ENCODE measurements at places on chromosomes 6 and 20.
A peak's percentile ranks its signal among the peaks of the same experiment; 100 is the strongest.

GRCh38 chr20:53623454-53624211 lies 30.0 kb upstream of the ZNF217 start:
- peak; percentile 62 for DNase-seq

DNA sequence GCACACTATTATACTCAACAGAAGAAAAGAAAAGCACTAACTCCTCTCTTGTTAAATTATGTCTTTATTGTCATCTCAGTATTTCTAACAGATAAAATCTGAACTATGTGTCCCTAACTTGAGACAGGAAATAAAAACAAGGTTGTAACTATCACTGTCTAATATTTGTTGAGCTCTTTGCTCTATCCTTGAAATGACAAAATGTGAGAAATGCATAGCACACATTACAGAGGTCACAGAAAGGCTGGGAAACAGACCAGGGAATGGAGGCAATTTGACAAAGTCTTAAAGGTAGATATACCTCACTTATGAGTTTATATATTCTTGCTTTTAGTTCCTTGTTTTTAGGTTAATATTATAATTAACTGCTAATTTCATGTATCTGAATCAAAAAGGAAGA lies 102.4 kb upstream of the MAP7 start:
- DNase-seq, result no peak

GRCh38 chr20:24406750-24407149 lies 62.7 kb upstream of the SYNDIG1 start:
- no peak for DNase-seq

- no peak for DNase-seq
These were observed 57.5 kb downstream of the CYB5R4 start for GRCh38 chr6:83917001-83917400.

GRCh38 chr20:16057651-16058050 lies 515.6 kb downstream of the KIF16B start:
- DNase-seq, result no peak

GRCh38 chr6:124885171-124885570 lies 77.1 kb upstream of the RNF217 start:
- DNase-seq, result no peak

DNA sequence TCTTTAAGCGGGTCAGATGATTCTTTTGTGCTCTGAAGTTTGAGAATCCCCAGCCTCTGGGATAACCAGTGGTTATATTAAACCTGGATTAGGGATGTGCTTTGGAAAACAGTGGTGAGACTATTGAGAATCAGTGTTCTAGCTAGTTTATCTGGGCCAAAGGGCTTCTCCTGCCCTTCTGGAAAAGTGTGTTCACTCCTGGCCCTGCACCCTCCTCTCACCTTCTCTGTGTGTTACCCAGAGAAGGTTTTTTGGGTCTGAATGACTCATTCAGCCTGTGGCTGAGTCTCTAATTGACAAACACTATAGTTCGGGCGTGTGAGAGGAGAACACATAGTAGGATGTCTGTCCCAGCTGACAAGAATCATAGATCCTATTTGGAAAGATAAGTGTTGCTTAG lies 66.7 kb downstream of the LRRC1 start:
- DNase-seq, result no peak

GRCh38 chr6:25916789-25917490 lies 13.6 kb downstream of the SLC17A2 start:
- no peak for DNase-seq

- no peak for DNase-seq
These were observed 4.3 kb downstream of the HMGN3 start for GRCh38 chr6:79230149-79230548.

- no peak for DNase-seq
These were observed 55.9 kb downstream of the KCNQ5 start for GRCh38 chr6:72677740-72678139.

GRCh38 chr6:120103618-120104017 lies 754.1 kb upstream of the MAN1A1 start:
- DNase-seq, result no peak

DNA sequence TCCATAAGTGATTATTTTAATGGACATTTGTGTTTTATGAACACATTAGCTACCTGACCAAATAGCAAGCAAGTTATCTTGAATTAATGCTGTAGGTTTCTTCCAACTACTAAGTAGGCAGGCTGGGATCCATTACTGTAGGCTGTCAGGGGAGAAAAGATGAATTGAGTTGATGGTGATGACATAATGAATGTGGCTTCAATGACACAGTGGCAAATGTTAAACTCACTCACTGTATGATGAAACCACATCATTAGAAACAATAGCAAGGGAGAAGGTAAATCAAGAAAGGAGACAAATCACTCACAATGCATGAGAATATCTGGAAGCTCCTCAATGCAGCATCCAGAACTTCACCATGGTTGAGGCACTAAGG lies 529.7 kb upstream of the CITED2 start:
- no peak for DNase-seq

DNA sequence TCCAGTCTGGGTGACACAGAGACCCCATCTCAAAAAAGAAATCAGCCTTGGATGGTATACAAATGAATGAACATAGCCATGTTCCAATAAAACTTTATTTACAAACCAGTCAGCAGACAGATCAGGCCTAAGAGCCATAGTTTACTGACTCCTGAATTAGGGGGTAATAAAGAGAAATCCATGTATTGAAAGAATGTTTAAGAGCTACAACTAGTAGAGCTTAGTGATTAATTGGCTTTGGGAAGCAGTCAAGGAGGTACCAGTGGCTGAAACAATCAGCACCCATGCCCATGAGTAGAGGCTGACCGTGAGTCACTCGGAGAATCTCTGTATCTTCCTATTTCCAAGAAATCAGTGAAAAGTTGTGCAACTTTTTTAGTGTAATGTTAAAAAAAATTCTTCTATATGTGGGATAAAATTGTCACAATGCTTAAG lies 223.6 kb upstream of the RREB1 start:
- DNase-seq, result no peak

DNA sequence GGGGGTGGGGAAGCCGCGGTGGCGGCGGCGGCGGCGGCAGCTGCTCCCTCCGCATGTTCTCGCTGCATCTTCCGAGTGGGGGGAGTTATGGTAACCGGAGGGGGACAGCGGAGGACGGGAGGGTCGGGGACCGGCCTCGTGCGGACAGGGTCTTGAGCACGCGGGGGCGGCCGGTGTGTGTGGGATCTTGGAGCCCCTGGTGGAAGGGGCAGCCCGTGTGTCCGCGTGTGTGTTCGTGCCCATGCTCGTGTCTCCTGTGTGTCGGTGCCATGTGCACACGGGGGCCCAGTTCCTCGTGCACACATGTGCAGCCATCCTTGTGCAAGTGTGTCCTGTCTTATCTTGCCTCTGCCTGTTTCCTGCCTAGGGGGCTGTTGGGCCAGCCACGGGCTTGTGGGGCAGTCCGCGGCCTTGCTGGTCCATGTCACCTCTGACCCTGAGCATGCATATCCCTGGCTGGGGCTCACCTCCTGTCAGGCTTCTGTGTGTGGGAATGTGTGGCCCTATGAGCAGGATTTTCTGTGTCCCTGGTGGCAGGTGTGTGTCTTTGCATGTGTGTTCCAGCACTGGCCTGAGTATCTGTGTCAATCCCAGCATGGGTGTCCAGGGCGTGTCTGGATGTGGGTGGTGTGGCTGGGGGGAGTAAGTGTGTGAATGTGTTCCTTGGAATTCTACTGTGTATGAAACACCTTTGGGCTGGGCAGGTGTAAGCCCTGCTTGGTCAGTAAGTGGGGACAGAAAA lies 8.5 kb downstream of the SYNGAP1 start:
- no peak for DNase-seq

- no peak for DNase-seq
These were observed 57.1 kb downstream of the SNAI1 start for GRCh38 chr20:50039706-50040431.

All from iPS-NIHi11 (cell line).